ENCODE measurements at places on chromosomes 12 and 14.

GRCh38 chr12:116808113-116809105, 70.3 kb downstream of the RNFT2 start:
- no peak for DNase-seq

DNA sequence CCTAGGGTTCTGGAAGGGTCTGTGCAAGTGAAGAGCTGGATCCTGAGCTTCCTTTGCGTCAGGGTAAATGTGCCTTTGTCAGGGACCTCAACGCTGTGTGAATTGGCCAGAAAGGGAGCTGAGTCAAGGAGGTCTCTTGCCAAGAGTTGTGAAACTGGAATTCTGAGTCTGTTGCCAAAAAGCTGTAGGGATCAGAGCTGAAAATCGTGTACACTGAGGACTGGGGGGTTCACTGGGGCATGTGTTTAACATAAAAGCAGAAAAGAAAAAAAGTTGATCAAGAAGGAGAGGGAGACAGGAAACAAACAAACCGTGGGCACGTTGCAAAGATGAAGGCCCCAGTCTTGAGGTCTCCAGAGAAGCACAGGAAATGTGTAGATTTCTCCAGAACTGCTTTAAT, 1081.5 kb downstream of the VRK1 start:
- no peak for DNase-seq

GRCh38 chr14:60326274-60326673, 77.3 kb downstream of the PPM1A start:
- no peak for DNase-seq

DNA sequence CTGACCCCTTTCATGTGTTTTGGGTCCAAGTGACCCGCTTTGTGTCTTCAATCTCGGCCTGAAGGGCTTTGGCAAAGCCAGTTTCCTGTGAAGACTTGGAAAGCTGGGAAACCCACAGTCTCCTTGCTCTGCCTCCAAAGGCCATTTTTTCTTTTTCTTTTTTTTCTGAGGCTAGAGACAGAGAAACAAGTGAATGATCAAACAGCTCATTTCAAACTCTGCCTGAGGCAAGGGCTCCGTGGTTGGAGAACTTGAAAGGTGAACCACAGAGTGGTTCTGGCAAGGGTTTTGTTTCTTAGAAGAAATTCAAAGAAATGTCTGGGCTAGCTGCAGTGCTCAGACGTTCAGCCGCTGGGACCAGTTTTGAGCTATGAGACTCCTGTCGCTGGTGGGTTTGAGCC, 62.7 kb downstream of the ERH start:
- no peak for DNase-seq

- DNase-seq: no peak
These were observed 31.4 kb downstream of the TMEM233 start for GRCh38 chr12:119624966-119625365.

DNA sequence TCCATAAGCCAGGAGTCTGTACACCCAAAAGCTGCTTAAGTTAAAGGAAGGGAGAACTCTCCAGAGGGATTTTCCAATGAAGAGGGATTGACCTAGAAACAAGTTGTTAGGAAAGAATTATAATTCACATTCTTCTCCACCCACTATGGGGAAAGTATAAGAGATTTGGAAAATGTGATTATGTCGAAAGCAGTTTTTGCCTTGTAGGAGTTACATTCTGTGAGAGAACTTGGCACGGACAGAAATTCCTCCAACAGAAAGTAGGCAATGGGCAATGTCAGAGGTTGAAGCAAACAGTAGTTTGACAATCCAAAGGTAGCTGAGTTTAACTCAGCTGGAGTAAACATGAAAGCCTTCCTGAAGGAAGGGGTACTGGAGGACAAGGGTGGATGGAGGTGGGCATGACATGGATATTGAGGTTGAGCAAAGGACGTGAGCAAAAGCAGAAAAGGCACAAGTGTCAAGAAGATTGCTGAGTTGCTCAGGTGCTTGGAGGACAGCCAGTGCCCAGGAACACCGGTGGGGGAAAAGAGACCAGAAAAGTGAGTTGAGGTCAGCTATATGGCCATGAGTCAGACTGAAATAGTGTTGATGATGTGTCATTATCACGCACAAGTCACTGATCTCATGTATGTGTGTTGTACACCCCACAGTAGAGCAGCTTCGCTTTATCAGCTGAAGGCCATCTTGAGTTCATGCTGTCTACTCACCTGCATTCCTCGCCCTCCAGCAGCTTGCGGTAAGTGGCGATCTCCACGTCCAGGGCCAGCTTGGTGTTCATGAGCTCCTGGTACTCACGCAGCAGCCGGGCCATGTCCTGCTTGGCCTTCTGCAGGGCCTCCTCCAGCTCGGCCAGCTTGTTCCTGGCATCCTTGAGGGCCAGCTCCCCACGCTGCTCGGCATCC, 4.0 kb downstream of the KRT5 start:
- DNase-seq: no peak

GRCh38 chr14:89957376-89957775, 1.6 kb downstream of the TDP1 start:
- DNase-seq: no peak

All from HS-5 (cell line).